Suppressor macrophage treated with lipopolysaccharide for 4 hours (primary cell): ENCODE measurements at places on chromosomes 7 and 10.

DNA sequence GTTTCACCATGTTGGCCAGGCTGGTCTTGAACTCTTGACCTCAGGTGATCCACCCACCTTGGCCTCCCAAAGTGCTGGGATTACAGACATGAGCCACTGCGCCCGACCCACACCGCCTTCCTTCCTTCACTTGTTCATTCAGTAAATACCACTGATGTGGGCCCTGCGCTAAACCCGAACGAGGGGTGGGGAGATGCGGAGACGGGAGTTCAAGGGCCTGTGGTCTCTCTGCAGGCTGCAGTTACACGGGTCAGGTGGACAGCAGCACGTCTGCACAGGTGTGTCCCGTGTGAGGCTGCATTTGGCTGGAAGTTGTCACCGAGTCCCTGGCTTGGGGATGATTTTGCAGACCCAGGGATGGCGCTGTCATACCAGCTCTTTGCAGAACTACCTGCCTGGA lies 38.1 kb downstream of the COL26A1 start:
- no peak for DNase-seq

- no peak for DNase-seq
Measured at GRCh38 chr10:131931981-131932380, 31.2 kb downstream of the PPP2R2D start.

DNA sequence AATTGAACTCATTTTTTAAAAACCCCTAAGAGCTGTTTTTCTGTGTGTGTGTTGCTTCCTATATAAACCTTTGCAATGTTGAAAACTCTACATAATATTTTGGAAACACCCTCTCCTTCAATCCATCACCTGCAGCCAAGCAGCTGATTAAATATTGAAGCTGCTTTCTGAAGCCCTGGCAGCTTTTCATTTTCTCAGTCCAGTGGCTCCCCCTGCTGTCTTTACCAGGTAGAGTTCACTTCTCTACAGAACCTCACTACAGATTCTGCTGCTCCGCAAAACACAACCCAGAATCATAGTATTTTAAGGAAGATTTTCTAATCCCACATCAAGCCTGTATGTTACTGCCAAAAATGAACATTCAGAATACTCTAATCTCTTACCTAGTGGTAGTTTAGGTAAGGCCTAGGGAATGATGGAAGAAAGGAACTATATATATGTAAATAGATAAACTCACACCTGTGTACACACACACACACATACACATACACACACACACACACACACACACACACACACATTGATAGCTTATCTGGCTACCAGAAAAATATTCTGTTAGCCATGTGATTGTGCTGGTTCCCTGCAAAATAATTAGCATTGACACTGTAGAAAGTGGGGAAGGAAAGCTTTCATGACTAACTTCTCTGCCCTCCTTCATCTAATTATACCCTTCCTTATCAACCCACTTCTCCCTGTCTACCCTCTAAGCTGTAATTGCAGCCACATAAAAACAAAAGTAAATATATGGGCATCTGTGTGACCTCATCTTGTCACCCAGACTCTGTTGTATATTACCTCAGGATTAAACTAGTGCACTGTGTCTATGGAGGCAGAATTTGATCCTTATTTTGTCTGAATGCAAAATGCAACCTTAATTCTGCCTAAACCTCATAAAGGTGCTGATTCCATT lies 229.5 kb upstream of the FZD1 start:
- DNase-seq, result peak; percentile 45

DNA sequence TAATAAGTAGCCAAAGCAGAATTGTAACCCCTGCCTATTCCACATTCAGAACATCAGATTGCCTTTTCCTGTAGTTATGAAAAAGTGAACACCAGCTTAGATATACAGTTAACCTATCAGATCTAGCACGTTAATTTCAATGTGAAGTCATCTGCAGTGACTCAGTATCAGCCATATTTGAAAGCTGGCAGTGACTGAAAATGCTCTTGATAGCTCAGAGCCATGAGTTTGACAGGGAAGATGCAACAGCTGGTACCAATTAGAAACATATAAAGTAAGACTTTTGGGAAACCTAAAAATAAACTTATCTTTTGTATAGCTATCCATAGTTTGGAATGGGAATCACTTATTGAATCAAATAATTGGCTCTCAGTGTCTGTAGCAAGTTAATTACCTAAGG lies 284.1 kb upstream of the NPSR1 start:
- DNase-seq, result no peak

DNA sequence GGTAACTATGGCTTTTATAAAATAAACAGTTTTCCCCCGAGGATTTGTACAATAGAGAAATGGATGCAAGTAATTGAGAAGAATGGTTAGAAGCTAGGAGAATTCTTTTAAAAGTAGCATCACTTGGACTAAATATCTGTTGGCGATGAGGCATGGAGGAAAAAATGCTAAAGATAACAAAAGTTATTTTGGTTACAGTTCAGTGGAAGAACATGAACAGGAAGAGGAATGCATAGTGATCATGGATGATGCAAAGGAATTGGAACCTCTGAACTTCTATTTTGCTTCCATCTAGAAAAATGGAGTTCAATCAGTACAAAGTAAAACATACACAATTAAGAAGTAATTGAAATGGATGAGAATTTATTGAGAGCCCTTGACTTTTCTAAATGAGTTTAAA lies 32.9 kb downstream of the ENTPD1 start:
- no peak for DNase-seq

DNA sequence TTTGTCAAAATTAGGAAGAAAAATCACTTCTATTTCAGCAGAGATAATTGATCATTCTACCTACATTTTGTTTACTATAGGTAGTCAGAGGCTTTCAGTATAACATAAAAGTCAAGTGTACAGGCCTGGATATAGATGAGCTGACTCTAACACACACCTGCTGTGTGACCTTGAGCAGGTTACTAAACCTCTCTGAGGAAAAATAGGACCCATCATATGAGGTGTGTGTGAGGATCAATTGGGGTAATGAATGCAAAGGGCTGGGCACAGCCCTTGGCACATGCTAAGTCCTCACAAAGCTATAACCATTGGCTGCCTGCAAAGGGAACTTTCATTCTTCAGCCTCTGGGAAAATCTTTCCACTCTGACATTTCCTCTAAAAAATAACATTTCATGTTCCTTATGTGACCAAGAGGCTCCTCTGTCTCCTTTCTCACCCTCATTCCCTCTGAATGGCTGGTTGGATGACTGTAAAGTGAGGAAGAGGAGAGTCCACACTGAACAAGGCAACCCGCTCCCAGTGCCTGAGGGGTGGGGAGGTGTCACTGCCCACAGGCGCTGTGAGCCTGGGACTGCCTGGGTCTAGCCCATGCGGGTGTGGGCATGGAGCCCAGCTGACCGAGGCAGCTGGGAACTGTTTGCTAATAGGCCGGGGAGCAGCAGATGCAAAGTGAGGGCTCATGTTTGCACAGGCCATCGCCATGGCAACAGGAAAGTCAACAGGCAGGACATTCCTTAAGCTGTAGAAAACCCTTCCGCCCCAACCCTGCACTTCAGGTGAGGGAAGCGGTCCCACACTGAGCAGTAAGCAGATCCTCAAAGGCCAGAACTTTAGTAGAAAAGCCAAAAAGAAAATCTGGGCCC lies 36.8 kb downstream of the MYOF start:
- DNase-seq, result no peak

DNA sequence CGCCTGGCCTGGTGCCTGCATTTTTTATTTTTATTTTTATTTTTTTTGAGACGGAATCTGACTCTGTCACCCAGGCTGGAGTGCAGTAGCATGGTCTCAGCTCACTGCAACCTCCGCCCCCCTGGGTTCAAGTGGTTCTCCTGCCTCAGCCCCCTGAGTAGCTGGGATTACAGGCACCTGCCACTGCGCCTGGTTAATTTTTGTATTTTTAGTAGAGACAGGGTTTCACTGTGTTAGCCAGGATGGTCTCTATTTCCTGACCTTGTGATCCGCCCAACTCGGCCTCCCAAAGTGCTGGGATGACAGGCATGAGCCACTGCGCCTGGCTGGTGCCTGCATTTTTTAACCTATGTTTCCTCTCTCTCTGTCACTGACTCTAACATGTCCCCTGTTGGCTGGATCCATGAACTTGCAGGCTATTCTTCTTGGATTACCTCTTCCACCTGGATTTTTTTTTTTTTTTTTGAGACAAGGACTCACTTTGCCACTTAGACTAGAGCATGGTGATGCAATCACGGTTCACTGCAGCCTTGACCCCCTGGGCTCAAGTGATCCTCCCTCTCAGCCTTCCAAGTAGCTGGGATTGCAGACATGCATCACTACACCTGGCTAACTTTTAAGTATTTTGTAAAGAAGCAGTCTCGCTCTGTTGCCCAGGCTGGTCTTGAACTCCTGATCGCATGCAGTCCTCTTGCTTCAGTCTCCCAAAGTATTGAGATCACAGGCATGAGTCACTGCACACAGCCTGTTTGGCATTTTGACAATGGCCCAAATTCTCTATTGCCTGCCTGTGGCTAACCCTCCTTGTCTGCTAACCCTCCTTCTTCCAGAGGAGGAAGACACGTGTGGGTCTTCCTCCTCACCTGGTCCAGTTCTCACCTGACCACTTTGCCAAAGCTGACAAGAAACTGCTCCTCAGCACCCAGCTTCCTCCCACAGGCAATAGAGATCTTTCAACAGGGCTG lies 23.0 kb upstream of the PRPF18 start:
- DNase-seq, result no peak

DNA sequence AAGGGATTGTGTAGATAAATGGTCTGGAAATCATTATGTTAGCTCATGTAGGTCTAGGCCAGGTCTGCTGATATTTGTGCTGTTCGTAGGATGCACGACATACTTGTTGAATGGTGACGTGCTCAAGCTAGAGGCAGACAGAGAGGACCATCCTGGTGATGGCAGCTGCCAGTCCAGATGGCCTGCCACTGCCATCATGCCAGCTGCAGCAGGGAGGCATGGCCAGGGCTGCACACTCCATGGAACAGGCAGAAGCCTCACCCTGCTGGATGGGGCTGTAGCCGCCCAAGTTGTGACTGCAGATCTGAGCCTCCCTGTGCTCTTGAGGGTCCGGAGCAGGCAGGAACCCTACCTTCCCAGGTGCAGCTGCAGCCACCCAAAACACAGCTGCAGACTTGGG lies 80.3 kb downstream of the SPDYE5 start:
- no peak for DNase-seq

DNA sequence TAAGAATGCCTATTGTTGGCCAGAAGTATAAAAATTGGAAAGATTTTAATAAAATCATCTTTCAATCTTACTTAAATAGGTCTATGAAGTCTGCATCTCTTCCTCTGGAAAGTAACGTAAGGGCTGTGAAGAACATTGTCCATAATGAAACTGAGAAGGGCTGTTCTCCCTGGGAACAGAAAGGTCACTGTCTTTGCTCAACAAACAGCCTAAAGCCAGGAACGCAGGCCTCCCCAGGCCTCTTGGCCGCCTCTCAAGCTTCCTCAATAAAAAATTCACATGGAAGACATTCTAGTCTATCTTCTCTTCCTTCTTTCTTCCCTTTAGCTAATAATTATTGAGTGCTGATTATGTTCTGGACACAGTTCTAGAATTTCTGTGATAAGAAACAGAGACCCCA lies 9.1 kb upstream of the IDI2 start:
- DNase-seq, result no peak

- DNase-seq, result no peak
Measured at GRCh38 chr7:122719010-122719578, 16.4 kb upstream of the RNF148 start.

- no peak for DNase-seq
Measured at GRCh38 chr10:21990449-21990848, 13.1 kb downstream of the DNAJC1 start.

DNA sequence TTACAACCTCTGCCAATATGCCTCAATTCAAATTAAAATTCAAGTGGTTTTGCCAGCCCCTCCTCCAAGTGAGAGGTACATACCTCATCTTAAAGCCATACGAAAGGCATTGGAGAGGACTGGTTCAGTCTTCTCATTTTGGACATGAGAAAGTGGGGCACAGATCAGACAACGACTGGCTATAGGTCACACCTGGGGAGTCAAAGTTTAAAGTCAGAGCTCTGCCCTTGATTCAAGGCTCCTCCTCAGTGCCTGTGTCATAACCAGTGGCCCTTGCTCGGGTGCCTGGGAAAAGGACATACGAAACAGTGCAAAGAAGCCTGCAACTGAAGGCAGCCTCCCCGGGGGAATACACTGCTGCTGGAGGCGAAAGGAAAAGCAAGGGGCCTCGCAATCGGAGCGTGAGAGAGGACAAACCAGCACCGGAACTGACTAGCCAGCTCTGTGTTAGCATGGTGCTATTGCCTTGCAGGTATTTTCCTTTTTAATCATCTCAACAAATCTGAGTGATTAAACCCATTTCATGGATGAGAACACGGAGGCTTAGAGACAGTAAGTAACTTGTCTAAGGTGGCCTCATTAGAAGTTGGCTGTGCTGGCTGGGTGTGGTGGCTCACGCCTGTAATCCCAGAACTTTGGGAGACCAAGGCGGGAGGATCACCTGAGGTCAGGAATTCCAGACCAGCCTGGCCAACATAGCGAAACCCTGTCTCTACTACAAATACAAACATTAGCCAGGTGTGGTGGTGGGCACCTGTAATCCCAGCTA lies 1.1 kb upstream of the MTPAP start:
- no peak for DNase-seq

- DNase-seq, result no peak
Measured at GRCh38 chr10:618229-618989, 71.1 kb downstream of the DIP2C start.

DNA sequence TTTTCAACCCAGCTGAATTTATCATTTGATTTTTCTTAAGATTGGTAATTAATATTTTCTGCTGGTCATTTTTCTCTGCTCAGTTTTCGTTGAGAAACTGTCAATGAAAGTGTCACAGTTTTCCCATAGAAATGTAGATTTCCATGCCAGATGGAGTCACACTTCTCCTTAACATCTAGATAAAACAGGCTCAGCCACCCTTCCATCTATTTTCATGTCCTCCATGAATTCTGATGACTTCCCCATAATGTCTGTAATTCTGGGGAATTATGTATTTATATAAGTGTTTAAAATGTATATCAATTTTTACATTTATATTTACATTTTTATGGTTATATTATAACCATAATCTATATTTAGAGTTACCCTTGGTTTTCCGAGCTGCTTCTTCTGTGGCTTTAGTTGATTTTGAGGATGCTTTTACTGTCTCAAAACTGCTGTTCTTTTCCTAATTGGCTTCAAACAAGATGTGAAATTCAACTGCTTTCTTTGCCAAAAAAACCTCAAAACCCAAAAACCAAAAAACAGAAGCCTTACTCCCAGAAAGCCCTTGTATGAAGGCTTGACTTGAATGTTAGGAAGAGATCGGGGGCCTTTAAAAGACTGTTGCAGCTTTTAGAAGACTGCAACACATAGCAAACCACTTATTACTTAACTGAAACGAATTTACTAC lies 95.4 kb upstream of the CDCA7L start:
- no peak for DNase-seq

DNA sequence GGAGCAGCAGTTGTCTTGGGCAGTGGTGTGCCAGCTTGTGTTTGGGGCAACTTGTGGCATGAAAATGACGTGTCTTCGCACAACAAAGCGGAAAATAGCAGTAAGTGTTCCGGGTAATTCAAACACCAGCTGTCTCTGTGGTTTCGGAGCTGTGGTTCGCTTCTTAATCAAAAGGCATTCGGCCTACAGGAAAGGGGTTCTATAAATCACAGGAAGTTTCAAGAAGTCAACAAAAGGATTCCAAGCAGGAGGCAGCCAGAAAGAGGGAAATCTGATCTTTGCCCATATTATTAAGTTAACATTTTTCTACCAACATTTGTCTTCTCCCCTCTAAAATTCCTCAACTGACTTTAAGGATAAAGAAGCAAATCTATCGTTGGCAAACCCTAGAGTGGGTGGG lies 353.4 kb downstream of the FGFR2 start:
- DNase-seq, result no peak
